ENCODE measurements at places on chromosomes 2 and 18.

- DNase-seq, result no peak
Measured at GRCh38 chr18:9753846-9754245, 45.7 kb downstream of the RAB31 start.

DNA sequence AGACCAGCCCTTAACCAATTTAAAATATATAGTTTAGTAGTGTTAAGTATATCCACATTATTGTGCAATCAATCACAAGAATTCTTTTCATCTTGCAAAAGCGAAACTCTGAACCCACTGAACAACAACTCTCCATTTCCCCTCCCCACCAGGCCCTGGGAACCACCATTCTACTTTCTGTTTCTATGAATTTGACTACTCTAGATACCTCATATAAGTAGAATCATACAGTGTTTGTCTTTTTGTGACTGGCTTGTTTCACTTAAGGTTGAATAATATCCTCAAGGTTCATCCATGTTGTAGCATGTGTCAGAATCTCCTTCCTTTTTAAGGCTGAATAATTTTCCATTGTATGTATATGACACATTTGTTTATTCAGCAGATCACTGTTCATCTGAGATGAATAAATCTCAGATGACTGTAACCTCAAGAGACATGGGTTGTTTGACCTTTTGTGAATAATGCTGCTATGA, 8.1 kb upstream of the SOS1 start:
- DNase-seq, result no peak

GRCh38 chr2:96157649-96158553, 12.7 kb upstream of the DUSP2 start:
- DNase-seq, result no peak

- no peak for DNase-seq
Measured at GRCh38 chr2:12807907-12808810, 91.4 kb downstream of the TRIB2 start.

DNA sequence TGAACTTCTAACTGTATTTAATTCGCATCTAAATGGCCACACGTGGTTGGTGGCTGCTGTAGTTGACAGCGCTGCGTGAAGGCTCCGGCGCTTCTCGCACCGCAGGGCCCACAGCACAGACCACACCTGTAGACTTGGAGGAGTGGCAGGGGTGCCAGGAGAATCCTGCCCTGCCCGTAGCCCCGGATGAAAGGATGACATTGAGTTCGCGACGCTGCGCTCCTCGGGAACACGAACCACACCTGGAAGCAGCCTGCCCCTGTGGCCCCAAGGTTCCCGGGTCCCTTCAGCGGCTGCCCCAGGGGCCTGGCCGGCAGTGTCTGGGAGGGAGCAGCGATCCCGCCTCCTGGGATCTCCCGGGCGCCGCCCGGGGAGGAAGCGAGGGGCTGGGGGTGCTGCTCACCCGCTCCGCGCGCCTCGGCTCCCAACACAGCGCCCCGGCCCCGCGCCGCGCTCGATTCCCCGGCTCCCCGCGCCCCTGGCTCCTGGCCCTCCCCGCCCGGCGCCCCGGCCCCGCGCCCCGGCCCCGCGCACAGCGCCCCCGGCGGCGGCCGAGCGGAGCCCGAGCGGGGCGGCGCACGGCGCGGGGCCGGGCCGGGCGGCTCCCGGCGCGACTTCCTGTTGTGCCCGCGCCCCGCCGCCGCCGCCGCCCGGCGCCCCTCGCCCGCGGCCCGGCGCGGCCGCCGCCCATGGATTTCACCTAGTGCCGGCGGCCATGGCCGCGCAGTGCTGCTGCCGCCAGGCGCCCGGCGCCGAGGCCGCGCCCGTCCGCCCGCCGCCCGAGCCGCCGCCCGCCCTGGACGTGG, at the start of gene RNPEPL1:
Gene RNPEPL1, plus strand, starts transcription at position 613 of the 806 bp plus-strand sequence. Its CDS starts 103 bp downstream, at position 716.
- peak; percentile 32 for DNase-seq

GRCh38 chr2:203646266-203646864, 60.1 kb upstream of the CD28 start:
- DNase-seq, result no peak

DNA sequence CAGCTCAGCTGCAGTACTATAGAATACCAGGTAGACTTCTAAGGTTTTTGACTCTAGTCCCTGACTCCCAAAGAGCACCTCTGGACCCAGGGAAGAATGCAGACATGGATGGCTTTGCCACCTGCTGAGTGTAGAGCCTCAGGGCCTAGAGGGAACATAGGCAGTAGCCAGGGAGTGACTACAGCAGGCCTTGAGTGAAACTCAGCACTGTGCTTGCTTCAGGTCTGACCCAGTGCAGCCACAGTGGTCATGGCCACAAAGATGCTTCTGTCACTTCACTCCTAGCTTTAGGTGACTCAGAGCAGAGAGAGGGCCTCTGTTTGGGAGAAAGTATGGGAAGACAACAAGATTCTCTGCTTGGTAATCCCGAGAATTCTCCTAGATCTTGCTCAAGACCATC, 162.2 kb upstream of the ITGA4 start:
- no peak for DNase-seq

- no peak for DNase-seq
Measured at GRCh38 chr2:200230716-200231115, 75.8 kb upstream of the SPATS2L start.
